ENCODE measurements at places on chromosomes 7 and 10.
A peak's percentile ranks its signal among the peaks of the same experiment; 100 is the strongest.

DNA sequence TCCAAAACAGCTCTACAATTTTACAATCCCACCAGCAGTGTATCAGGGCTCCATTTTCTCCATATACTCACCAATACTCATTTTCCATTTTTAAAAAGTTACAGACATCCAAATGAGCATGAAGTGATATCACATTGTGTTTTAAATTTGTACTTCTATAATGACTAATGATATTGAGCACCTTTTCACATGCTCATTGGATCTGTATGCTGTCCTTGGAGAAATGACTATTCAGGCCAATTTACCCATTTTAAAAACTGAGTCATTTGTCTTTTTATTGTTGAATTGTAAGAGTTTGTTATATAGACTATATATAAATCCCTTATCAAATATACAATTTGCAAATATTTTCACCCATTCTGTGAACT, 162.0 kb downstream of the MAGI2 start:
- DNase-seq: no peak

GRCh38 chr10:124911124-124912067, 30.5 kb upstream of the ZRANB1 start:
- DNase-seq: peak; percentile 42

DNA sequence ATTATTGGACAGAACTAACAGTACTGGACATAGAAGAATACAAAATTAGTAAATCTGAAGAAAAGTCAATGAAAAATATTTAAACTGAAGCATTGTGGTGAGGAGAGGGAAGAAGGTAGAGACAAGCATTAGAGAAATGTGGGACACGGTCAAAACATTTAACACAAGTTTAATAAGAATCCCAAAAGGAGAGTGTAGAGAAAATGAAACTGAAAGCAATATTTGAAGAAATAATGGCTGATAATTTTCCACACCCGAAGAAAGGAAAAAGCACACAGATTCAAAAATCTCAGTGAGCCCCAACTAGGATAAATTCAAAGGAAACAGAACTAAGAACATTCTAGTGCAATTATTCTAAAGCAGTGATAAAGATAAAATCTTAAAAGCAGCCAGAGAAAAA, 126.4 kb upstream of the LRRTM3 start:
- no peak for DNase-seq

DNA sequence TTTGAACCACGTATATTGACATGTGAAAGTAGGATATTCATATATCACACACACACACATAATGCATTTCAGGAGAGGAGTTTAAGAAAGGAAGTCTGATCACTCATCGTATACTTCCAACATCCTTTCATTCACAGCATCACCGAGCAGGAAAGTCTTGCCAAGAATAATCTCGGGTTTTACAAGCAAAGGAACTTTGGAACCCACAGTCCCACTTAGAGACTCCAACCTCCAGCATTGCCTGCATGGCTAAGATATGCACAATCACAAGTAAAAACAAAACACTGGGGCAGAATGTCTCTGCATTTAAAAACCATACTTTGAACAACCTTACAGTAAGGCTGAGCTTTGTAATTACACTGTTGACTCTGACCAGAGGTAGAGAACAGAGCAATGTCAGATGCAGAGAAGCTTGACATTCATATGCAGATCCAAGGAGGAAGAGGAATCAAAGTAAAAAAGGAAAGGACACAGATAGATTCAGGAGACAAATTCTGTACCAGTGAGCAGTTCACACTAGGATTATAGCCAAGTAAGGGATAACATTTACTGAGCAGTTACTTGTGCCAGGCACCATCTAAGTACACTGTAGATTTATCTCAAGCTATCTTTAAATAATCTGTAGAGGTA, 14.8 kb downstream of the THSD7A start:
- DNase-seq: no peak

- DNase-seq: peak; percentile 41
These were observed 39.6 kb upstream of the HSPB1 start for GRCh38 chr7:76262683-76263402.

GRCh38 chr10:77673101-77673500, 35.5 kb upstream of the KCNMA1 start:
- DNase-seq: no peak

GRCh38 chr10:129161150-129161549, 305.9 kb upstream of the MGMT start:
- peak; percentile 1 for DNase-seq

GRCh38 chr10:5588080-5588453, 63.3 kb downstream of the CALML3 start:
- no peak for DNase-seq

- no peak for DNase-seq
These were observed 26.9 kb downstream of the ZEB1 start for GRCh38 chr10:31345886-31346285.
